ENCODE measurements at places on chromosomes 4 and X. TPM values are rescaled to one million over a fixed set of nuclear protein-coding genes. Genes with fewer than 3 reads are reported as not detected.

DNA sequence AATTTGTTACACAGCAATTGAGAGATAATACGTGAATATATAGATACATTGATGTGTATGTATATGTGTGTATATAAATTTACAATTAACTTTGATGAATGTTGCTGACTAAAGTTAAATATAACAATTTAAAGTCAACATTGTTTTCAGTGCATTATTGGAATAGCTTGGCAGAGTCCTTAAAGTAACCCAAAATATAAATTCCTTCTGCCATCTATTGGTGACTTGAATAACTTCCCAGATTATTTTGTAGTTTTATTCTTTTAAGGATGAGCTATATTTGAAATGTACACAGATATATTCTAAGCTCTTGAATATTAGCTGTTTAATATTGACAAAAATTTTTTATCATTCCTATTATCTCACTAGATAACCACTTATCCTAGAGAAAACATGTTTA is 298.2 kb upstream of the FSTL5 start:
- no peaks in the 10 kb centered on the region for H3K4me1 ChIP-seq
- no peak for DNase-seq
- H3K27me3 ChIP-seq = no peaks in the 10 kb centered on the region
- H3K36me3 ChIP-seq = no peaks in the 10 kb centered on the region
- H3K4me3 ChIP-seq = no peak overlapping the region

DNA sequence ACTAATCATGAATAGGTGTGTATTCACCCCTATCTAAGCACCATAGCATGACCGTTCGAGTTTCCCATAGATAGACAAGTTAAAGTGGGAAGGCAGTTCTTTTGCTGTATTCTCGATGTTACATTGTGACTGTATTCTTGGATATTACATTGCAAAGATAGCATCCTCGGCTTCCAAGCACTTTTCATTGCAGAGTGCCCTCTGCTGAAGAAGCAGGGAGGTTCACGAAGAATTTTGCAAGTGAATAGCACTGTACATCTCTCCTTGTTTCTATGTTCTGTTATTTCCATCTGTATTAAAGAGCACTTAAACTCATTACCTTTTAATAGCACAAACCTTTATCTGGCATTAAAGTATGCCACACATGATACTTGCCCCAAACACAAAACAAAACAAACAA is 426.7 kb upstream of the ARX start:
- no peak overlapping the region for H3K4me3 ChIP-seq
- no peak for DNase-seq
- no peak overlapping the region for H3K27ac ChIP-seq
- no peaks in the 10 kb centered on the region for H3K36me3 ChIP-seq

DNA sequence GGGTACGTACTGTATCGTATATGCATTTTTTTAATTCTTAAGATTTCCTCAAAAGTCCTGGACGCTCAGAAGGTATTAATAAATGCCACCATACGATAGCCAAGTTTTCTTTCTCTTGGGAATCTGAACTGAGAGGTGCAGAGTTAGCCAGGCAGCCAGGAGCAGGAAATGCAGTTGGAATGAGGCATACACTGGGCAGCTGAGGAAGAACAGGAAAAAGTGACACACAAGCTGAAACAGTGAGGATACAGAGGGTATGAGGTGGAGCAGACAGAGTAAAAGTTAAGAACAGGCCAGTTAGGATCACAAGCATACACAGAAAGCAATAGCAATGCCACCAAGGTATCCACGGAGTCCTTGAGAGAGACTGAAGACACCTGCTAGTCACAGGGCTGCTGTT is 13.4 kb downstream of the UFSP2 start:
- no peaks in the 10 kb centered on the region for H3K36me3 ChIP-seq
- no peak for DNase-seq
- no peak overlapping the region for H3K4me3 ChIP-seq
- H3K4me1 ChIP-seq = no peaks in the 10 kb centered on the region
- no peaks in the 10 kb centered on the region for H3K27me3 ChIP-seq
- no peak overlapping the region for H3K27ac ChIP-seq

DNA sequence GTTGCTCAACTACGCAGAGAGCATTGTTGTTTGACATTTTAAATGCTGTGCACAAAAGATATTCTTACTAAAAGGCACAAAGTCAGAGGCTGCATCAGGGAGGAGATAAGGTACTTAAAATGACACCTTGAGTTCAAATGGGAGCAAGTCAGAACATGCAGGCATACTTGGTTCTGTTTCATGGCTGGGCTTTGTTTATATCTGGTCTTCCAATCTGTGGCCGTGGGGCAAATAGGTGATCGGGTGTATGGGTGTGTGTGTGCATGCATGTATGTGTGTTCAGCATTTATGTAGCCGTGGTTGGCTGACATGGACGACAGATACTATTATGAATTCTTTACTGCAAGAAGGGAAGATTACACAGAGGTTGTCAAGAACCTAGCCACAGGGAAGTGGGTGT is 106.1 kb downstream of the RASL11B start:
- no peaks in the 10 kb centered on the region for H3K4me1 ChIP-seq
- no peaks in the 10 kb centered on the region for H3K27me3 ChIP-seq
- H3K36me3 ChIP-seq = no peaks in the 10 kb centered on the region
- no peak for DNase-seq
- no peak overlapping the region for H3K27ac ChIP-seq

DNA sequence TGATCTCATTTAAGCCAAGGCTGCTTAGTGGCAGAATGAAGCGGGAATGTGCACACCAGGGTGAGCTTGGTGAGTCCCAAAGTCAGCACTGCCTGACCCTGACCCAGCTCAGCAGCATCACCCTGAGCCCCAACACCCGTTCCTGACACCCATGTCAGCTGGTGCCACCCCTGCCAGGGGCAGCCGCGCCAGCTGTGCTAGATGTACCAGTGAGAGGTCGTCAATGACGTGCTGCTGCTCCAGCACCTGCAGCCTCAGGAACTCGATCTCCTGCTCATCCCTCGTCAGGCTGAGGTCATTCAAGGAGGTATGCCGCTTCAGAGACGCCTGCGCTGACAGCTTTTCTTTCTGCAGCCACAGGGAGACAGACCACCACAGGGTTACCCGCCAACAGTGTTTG is 61.7 kb upstream of the C4orf50 start:
- no peak overlapping the region for H3K4me3 ChIP-seq
- no peaks in the 10 kb centered on the region for H3K36me3 ChIP-seq
- no peaks in the 10 kb centered on the region for H3K27me3 ChIP-seq
- DNase-seq = no peak

Gene NSUN7
- 19.6 TPM for total RNA-seq

All from Caco-2 (cell line).